ENCODE measurements at places on chromosomes 4 and X. TPM values are rescaled to one million over a fixed set of nuclear protein-coding genes. Genes with fewer than 3 reads are reported as not detected.

The CDS1 gene
- polyA plus RNA-seq: 2.6 TPM

The MAGEC3 gene
- 0.13 TPM for polyA plus RNA-seq

The RTL9 gene
- polyA plus RNA-seq: 0.66 TPM

The FAM149A gene
- polyA plus RNA-seq: 2.6 TPM

The CNGA1 gene
- 0.84 TPM for polyA plus RNA-seq

The SCRG1 gene
- 0.40 TPM for polyA plus RNA-seq

The TMEM128 gene
- 33.2 TPM for polyA plus RNA-seq

The SPATA4 gene
- 0.29 TPM for polyA plus RNA-seq

The CT45A5 gene
- polyA plus RNA-seq: not detected

The KCNE5 gene
- polyA plus RNA-seq: not detected
